ENCODE measurements at places on chromosomes 6 and 20.

DNA sequence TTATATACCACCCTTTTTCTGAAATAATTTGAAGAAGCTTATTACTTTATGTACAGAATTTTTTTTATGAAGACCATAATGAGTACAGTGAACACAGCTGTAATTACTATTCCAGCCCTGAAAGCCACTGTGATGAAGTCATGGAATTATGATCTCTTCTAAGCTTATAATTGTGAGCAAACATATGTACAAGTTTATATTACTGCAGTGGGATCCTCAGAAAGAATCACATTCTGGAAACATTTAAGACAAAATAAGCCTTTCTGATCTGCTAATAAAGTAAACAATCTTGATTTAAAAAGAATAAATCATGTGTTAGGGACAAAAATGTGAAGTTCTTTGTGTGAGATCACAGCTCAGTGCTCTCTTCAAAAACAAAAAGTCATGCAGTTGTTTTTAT is 560.4 kb downstream of the CD109 start:
- DNase-seq = no peak

GRCh38 chr6:47245745-47246371 is 63.8 kb downstream of the TNFRSF21 start:
- peak; percentile 68 for DNase-seq

DNA sequence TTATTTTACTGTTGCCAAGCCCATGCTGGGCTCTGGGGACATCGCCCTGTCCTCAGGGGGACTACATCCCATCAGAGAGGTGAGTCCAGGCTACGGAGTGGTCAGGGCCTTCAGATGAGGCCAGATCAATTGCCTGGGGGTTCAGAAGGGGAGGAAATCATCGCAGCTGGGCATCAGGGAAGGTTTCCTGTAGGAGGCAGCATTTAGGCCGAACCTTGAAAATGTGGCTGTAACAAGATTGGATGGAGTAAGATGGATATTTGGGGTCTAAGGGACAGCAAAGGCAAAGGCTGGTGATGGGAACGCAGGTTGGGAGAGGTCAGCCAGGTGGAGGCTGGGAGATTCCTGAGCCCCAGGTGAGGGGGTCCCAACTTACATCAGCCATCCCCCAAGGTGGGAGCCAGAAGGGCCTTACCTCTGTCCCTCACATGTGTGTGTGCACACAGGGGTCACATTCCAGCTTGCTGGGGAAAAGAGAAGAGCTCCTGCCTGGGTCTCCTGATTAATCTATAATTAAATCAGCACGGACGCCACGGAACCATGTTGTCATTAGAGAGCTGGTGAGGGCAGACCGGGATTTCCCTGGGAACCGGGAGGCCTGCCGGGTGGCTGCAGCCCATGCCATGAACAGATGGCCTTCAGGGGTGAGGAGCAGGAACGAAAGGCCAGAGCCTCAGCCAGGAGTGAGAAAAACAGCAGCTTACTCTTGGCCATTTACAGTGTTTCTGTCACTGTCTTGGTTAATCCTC is 30.5 kb upstream of the DLGAP4 start:
- no peak for DNase-seq

GRCh38 chr6:33273924-33274902 is 2.3 kb downstream of the RPS18 start:
- no peak for DNase-seq

- DNase-seq = no peak
These were observed 91.5 kb upstream of the THBS2 start for GRCh38 chr6:169345146-169345545.

- DNase-seq = no peak
These were observed 224.9 kb downstream of the FARS2 start for GRCh38 chr6:5486214-5486613.

DNA sequence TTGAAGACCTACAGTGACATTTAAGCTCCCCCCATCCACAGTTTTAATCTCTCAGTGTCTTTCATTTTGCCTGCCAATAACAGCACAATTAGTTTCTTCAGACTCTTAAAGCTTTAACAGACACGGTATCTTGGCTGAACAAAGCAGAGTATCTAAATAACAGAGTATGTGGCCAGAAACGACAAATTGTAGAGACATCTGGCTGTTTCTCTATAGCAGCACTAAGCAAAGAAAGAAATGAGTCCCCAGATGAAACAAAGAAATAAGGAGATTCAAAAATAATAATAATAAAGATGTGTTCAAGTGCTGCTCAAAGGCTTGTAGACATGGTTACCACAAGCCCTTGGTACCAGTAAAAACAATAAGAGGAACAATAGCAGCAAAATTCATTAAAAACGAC is 97.8 kb upstream of the HDAC2 start:
- no peak for DNase-seq

GRCh38 chr6:146856296-146856695 is 257.5 kb downstream of the ADGB start:
- no peak for DNase-seq

GRCh38 chr6:159400826-159401225 is 231.6 kb downstream of the FNDC1 start:
- no peak for DNase-seq

GRCh38 chr6:84842525-84843166 is 78.2 kb upstream of the TBX18 start:
- DNase-seq = no peak

DNA sequence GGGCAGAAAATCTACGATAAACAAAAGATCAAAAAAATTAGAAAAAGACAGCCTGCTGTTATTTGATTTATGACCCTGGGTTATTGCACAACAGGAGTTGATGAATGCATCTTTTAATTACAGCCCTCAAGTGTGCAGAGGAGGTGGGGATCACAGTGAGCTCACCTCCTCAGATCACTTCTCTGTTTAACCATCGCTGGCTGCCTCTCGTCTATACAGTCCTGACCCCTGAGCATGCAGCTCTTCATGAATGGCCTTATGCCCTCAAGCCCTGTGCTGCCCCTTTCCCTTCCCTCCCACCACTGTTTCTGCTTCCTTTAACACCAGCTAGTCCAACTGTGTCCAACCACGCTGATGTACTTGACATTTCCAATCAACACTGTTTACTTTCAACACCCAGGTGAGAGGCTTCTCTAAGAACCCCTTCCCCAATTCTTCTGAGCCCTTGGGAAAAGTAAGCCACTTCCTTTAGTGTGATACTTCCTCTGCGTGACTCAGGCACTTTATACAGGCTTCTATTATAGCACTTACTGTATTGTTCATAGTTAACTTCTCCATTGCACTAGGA is 60.6 kb upstream of the RIPOR2 start:
- DNase-seq = no peak

DNA sequence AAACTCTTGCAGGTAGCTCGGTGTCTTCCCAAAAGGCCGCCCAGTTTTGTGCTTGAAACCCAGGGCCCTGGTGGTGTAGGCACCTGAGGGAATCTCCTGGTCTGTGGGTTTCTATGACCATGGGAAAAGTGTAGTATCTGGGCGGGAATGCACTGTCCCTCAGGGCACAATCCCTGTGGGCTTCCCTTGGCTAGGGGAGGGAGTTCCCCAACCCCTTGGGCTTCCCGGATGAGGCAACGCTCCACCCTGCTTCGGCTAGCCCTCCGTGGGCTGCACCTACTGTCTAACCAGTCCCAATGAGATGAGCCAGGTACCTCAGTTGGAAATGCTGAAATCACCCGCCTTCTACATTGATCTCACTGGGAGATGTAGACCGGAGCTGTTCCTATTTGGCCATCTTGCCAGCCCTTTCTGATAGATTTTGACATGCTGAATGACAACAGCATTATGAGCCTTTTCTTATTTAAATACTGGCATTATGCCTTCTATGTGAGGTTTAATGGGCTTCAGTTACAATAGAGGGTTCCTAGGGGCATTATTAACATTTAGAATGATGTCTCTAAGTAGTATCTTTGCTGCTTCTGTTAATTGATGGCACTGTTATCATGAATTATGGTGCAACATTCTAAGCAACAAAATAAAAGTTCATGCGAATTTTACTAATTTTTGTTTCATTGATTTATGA is 133.7 kb upstream of the FLRT3 start:
- no peak for DNase-seq

DNA sequence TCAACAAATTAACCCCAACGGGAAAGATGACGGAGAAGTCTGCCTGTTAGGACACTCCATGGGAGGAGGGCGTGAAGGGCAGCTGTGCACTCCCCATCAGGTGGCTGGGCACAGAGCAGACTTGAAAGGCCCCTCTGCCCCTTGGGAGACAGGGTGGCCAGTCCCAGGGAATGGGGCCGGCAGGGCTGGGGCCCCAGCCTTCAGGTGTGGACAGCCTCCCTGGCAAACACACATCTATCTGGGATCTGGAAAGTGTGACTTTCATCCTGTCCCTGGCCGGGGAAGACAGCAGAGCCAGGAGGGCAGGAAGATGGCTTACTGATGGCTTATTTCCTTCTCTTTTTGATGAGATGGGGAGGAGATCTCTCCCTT is 4.5 kb upstream of the FRMD1 start:
- DNase-seq = no peak

GRCh38 chr6:90135667-90136066 is 161.0 kb downstream of the BACH2 start:
- no peak for DNase-seq

DNA sequence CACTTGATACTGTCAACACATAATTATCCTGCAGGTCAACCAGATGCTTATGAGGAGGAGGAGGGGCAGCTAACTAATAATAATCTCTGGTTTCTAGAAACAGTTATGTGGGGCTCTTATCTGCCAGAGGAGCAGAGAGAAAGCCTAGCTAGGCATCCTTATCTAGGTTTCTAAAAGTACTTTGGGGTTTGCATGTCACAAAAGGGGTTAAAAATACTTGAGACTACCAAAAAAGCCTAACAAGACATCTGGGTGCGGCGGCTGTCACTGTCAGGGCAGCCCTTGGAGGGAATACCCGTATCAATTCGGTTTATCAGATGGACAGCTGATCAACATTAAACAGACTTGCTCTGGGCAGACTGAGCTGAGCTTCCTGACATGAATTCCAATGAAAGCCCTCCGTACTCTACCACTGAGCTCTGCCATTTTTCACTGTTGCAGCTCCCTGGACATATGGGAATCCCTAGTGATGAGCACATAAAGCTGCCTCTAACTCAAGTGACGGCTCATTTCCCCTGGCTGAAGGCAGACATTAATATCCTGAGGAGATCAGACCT is 166.6 kb downstream of the PDSS2 start:
- DNase-seq = no peak

DNA sequence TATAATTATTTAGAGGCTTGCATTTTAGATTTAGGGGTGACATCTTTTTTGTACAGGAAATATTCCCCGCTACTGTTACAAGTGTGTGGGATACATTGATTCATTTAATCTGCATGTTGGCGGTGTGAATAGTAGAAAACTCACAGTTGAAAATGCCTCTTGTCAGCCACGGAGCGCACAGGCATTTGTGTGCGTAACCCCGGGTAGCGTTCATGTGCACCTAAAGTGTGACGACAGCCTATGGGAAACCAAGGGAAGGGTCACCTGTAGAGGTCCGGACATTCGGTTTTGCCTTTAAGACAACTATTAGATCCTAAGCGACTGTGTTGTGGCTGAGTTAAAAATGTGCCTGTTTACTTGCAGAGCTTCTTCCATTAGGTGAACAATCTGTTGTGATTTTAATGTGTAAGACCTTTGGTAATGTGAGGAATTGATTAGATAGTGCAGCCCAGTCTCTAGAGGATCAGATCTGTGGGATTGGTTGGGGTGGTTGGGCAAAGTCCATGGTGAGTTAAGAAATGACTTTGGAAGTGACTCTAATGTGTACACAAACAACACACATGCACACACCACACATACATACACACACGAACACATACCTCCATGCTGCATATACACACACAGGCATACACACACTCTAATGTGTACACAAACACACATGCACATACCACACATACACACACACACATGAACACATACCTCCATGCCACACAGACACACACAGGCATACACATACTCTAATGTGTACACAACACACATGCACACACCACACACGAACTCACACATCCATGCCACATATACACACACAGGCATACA is 15.7 kb downstream of the ERMARD start:
- no peak for DNase-seq

GRCh38 chr20:33984182-33984719 is 9.5 kb upstream of the RALY start:
- no peak for DNase-seq

- DNase-seq = no peak
These were observed 69.1 kb upstream of the BTN3A2 start for GRCh38 chr6:26295691-26296555.

DNA sequence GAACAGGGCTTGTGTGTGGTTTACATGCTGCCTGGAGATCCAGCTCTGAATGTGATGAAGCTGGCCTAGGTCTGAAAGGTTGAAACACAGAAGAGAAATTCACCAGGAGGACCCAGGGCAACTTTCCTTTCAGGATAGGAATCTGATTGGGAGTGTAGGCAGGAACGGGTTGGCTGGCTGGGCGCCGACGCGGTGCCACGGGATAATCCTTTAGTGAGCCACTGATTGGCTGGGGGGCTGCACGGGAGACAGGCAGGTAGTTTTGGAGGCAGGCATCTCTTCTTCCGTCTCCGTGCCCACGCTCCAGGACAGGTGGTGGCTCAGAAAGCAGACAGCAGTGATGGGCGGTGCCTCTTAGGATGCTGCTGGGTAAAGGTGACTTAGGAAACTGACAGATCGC is 294.6 kb downstream of the CDH4 start:
- no peak for DNase-seq

- no peak for DNase-seq
These were observed 367.7 kb downstream of the KIF16B start for GRCh38 chr20:16205507-16205906.

- no peak for DNase-seq
These were observed 2.4 kb downstream of the CEP85L start for GRCh38 chr6:118648866-118649554.

GRCh38 chr6:30615219-30615957 is 1.7 kb downstream of the PPP1R10 start:
- peak; percentile 96 for DNase-seq

DNA sequence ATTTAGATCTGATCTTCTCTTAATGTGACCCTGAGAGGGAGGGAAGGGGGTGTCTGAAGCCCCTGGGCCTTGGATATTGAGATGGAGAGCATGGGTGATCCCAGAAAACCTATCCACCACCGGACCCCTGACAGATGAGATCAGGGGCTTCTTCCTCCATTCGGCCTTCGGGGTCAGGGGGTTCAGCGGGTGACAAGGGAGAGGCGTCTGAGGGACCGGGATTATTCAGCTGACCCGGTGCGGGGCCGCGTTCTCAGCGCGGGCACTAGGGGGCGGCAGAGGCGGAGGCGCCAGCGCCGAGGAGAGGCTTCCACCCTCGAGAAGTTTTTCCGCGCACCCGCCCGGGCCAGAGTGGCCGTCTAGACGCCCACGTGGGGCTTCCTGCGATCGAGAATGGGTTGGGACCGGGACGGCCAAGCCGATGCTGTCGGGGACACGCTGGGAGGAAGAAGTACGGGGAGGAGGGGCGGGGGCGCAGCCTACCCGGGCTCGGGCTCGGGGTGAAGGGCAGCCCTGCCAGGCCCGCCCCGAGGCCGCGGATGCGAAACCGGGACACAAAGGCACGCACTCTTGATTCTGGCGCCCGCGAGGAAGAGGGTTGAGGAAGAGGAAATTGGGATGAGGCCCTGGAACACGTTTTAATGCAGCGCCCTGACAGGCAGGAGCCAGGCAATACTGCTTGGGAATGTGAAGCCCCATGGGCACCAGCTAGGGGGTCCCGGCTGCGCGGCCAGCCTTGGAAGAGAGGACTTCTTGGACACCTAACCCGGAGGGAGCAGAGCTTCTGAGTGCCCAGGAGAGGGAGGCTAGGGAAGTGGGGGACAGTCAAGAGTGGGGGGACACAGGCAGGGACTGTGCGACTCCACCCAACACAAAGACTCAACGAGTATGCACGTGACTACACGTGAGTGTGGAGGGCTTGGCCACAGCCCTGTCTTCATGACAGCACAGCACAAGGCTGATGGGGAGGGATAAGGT is 30.6 kb downstream of the COL11A2 start:
- DNase-seq = peak; percentile 56

GRCh38 chr6:17033746-17034145 is 68.1 kb upstream of the STMND1 start:
- no peak for DNase-seq

All from mesendoderm (in vitro differentiated cells).